Activated CD4-positive, alpha-beta T cell treated with anti-CD3 and anti-CD28 coated beads, Interleukin-2, amount 10 ng/mL, durations not matched to agents 24 days and 14 days (primary cell): ENCODE measurements at places on chromosomes 13 and 19.

GRCh38 chr19:32287811-32288227 is 57.6 kb upstream of the ZNF507 start:
- DNase-seq: peak; percentile 61

DNA sequence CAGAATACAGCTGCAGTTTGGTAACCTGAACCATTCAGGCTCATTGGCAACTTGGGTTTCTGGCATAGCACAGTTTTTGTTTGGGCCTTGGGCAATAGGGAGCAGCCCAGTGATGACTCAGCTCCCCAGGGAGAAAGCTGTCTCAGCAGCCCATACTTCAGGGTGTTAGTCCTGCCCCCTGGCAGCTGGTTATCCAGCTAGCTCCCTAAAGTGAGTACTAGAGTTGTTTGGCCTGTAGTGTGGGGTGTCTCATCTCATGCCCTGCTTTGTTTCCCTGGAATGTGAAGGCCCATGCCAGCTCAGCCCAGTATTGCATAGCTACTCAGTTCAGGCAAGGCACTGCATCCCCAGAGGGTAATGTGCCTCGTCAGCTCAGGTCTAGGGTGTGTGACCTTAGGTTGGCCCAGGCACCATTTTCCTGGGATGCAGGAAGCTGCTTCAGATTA is 18.2 kb upstream of the ZNF543 start:
- no peak for DNase-seq

DNA sequence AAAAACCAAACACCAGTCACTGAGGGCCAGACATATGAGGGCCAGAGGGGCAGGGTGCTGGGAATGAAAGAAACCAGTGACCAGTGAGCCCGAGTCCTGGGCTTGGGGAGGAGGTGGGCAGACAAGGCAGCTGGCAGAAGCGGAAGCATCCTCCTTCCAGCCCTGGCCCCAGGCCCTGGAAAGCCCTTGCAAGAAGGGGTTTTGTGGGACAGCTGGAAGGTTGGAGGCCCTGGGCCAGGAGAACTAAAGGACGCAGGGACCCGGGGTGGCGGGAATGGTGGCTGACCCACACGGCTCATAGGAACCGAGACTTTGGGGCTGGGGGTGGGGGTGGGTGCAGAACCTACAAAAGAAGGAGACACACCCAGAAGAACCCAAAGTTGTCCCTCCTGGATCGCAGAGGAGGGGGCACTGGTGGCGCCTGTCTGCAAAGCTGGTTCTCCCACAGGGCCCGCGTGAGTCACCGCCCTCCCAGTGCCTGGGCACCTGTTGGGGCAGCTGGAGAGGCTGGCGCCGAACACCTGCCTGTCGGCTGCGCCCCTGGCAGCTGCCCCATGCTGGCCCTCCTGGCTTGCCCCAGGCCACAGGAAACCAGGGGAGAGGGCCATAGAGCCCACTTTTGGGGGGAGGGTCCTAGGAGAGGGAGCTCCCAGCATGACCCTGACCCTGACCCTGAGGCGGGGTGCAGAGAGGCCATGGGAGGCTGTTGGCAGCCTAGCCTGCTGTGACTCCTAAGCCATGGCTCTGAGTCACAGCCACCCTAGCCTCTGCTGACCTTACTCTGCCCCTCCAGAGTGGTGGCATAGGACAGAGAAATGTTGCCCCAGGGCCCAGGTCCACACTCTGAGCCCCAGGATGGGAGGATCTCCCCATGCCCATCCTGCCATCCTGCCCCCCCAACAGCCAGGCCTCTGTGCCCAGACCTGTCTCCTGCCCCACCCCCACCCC is 802 bp downstream of the DMPK start:
- no peak for DNase-seq

DNA sequence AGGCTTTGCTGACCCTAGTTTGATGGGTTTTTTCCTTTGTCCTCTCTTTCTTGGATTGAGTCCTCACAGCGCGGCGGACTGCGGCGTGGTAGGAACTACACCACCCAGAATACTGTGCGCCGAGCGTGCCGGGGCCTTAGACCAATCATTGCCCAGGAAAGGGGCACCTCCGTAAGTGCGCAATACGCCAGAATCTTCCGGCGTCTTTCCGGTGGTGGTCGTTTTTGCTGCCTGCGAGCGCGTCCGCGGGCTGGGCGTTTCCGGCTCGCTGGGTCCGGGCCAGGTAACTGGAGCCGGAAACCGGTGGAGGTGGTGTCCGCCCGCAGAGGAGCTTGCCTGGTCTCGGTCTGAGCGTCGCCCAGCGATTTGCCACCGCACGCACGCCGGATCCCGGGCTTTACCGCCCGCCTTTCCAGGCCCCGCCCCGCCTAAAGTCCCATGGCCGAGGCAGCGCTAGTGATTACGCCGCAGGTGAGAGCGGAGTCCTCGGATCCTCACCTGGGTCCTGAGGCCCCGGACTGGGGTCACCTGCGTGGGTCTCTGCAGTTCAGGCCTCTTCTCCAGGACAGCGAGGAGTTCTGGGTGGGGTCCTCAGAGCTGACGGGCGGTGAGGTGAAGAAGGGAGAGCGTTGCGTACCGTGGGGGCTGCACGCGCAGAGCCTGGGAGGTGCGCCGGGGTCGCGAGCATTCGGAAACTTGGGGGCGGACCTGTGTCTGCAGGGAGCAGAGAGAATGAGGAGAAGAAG is at the start of gene ZNF549:
TSS of gene ZNF549 (plus strand) at position 221 of the 746 bp plus-strand sequence. CDS start at position 439, 218 bp downstream.
- peak; percentile 96 for DNase-seq

GRCh38 chr13:85500696-85501256 is 298.4 kb downstream of the SLITRK6 start:
- DNase-seq: no peak

DNA sequence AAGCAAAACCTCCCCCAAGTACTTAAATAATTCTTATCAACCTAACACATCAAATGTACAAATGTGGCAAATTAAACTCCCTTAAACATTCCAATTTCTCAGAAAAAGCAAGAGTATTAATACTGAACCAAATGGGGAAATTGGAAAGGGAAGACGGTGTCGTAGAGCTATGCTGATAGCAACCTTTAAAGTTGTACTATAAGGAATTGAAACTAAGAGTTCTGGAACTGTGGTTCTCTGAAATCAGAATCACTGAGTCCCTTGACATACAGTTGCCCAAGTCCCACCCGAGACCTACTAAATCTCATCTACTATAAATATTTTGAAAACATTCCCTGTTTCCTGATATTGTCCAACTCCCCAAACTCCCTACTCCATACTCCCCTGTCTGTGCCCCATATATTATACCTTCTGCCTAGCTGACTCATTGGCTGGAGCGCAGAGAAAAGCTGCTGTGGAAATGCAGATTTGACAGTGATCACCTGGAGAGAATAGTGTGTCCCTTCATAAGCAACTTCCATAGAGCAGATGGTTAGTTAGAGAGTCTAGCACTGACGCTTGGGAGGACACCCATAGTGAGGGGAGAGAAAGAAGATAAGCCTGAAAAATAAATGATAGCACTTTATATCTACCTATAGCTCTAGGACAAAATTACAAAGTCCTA is 51.4 kb upstream of the ITM2B start:
- DNase-seq: no peak

DNA sequence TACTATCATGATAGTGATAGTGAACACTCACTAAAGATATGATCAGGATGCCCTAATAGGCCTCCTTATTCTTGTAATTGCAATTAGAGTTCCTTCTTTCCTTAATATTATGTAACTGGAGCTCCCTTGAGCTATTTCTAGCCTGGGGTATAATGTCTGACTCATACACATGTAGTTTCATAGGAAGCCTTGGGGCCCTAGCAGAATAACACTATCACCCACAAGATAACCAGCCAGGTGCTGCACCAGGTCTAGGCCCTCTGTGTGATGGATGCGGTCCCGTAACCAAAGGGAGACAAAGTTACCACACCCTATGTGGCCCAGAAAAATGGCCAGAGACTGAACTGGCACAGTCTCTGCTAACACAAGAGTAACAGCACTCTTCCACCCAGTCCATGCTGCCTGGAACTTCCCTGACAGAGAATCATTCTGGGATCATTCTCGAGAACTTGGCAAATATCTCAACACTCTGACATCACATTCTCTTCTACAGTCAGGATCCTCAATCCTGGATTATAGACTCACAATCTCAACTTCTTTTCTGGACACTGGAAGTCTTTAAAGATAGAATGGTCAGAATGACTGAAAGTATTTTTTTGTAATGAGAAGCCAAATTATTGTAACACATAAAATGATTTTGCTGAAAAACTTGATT is 32.6 kb upstream of the IGFL4 start:
- no peak for DNase-seq

DNA sequence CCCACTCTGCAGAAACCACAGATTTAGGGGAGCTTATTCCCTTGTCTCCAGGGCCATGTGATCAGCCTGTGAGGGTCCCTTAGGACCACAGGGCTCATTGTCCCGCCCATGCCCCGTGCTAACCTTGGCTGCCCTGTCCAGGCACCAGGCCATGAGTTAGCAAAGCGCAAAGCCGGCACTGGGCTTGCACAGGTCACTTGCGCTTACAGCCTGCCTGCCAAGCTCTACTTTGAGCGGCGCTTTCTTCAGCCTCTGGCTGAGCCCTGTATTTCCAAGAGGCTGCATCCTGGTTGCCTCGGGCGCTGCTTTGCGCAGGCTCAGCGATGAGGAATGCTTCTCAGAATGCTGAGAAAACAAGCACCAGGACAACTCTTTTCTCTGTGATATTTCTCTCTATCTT is 188.0 kb downstream of the TDRD3 start:
- no peak for DNase-seq

DNA sequence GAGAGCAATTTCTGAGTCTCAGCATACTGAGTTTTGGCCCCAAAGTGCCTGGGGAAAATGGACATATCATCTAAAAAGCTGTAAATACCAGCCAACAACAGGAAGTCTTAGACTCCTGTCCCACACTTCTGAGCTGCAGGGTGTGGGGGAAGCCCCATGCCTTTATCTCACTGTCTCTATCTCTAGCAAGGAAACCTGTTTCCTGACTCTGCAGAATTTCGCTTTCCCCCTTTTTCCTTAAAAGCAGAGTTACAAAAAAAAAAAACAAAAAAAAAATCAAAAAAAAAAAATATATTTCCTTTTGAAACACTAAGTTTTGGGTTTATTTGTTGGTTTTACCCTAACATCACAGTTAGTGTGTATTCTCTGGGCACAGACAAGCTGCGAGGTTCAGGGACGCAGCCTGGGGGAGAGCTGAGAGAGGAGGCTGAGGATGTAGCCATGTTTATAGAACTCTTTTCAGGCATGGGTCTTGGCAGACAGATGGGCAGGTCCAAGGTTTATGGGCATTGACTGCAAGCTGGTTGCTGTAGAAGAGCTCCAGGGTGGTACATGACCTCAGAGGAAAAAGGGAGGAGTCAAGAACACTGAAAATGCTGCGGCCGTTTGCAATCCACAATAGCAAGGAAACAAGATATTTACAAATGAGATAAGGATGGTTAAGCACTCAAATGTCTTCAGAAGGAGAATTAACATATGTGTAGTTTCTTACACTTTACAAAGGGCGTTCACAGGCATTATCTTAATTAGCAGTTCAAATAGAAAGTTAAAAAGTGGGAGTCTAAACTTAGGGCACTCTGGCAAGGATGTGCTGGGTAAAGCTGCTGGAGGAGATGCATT is 4.9 kb downstream of the MBNL2 start:
- DNase-seq: peak; percentile 85

- no peak for DNase-seq
Observed at GRCh38 chr13:63291701-63292100, 1876.1 kb upstream of the PCDH20 start.

- DNase-seq: no peak
Observed at GRCh38 chr13:35744566-35745178, 268.2 kb upstream of the MAB21L1 start.

GRCh38 chr19:16540948-16541347 is 1.3 kb downstream of the CHERP start:
- no peak for DNase-seq

GRCh38 chr19:56839652-56840450 is 675 bp downstream of the PEG3 start:
- no peak for DNase-seq

GRCh38 chr19:50005428-50005827 is 19.7 kb downstream of the VRK3 start:
- DNase-seq: no peak

- no peak for DNase-seq
Observed at GRCh38 chr19:16912780-16913179, 24.0 kb downstream of the F2RL3 start.

GRCh38 chr13:112686987-112687386 is 2.9 kb upstream of the ATP11A start:
- no peak for DNase-seq

DNA sequence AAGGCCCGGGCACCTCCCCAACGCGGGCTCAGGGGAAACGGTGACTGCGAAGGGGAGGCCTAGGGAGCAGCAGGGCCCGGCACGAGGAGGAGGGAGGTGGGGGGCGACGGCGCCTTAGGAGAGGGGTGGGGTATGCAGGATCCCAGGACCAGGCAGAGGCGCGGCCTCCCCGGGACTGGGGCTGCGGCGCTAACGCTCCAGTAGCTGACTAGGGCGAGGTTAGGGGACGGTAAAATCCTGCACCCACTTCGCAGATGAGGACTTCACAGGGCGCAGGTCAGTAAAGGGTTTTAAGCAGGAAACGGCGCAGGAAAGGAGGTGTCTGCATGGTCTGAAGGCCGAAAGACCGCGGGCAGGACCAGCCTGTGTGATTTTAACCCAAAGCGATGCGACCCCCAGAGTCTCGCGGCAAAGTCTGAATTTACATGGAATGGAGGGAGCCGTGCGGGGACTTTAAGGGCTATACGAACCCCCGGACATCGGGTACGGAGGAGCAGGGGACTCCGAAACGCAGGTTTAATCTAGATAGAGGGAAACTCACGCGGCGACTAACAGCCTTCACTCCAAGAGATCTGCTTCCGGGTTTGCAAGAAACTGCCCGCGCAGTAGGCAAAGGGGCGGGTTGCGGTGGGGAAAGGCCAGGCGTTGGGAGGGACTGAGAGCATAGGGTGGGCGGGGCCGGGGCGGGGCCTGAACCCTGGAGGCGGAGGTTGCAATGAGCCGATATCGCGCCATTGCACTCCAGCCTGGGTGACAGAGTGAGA is at the start of gene ZNF665:
TSS of gene ZNF665 (minus strand) at position 588 of the 764 bp plus-strand sequence. CDS start 10,460 bp downstream, outside the sequence.
- peak; percentile 94 for DNase-seq

- no peak for DNase-seq
Observed at GRCh38 chr13:25266706-25267105, 20.6 kb downstream of the MTMR6 start.

DNA sequence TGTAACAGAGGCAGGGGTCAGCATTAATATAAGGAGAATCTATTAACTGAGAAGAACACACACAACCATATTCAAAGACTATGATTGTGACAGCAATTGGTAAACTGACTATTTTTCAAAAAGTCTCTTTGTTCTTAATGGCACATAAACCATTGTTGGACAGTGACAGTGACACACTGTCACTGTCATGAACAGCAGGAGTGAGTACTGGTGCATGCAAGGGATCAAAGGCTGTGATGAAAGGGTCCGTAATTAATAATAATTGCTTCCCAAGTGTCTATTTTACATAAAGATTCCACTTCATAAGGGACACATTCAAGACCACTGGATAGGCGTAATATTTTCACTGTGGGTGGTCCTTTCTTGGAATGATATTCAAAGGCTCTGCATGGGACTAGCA is 50.7 kb downstream of the LHFPL6 start:
- no peak for DNase-seq

DNA sequence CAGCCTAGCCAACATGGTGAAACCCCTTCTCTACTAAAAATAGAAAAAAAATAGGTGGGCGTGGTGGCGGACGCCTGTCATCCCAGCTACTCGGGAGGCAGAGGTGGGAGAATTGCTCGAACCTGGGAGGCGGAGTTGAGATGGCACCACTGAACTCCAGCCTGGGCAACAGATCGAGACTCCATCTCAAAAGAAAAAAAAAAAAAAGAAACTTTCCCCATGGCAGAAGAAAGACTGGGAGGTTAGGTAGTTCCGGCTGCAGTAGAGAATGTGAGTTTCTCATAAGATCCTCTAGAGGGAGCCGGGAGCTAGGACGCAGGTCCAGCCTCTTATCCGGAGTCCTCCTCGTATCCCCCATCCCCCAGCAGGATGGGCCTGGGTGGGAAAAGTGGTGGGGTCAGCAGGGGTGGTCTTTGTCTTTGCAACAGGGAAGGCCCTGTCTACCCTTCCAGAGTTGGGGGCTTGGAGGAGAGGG is 13.2 kb upstream of the CREB3L3 start:
- peak; percentile 75 for DNase-seq
